T follicular helper cell (primary cell): ENCODE measurements at places on chromosomes 6 and 20.

DNA sequence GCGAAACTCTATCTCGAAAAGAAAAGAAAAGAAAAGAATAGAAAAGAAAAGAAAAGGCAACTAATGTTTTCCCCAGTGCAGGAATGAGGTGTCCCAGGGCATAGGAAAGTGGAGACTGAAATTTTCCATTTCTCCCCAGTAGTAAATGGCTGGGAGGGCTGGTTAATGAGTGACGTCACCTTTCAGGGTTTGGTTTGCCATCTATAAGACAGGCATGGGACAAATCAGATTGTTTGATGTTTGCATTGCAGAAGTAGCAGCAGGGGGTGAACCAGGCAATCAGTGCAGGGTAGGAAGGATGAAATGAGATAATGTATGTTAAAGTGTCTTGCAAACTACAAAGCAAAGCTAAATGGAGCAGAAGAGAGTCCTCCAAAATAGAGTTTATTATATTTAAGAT is 533.4 kb downstream of the PKHD1 start:
- DNase-seq: no peak

DNA sequence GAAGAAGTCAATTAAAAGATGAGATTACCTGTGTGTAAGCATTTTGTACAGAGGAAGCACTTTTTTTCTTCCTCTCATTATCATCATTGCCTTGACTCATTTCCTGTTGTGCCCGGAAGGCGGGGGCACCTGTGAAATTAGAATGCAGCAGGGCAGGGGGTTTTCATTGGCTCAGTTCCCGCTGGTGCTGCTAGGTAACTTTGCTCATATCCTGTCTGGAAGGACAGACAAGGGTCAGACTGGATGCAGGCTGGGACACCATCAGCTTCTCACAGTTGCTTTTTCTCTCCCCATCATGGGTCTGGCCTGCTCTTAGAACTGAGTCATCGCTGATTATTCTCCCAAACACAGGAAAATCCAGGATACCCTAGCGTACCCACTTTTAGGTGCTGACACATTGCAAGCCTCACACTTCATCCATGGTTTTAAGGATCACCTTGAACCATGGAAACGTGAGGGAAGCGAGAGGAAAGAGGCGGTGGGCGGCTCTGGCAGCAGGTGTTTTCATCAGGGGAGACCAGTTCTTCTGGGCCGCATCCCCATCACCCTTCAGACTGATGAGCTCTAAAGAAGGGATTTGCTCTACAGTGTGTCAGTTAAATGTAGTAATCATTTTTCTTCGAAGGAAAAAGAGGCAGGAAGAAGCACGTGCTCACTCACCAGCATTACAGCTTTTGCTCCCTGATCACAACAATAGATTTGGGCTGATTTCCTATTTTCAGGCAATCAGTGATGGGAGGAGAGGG is 195.7 kb upstream of the SASH1 start:
- peak; percentile 9 for DNase-seq

DNA sequence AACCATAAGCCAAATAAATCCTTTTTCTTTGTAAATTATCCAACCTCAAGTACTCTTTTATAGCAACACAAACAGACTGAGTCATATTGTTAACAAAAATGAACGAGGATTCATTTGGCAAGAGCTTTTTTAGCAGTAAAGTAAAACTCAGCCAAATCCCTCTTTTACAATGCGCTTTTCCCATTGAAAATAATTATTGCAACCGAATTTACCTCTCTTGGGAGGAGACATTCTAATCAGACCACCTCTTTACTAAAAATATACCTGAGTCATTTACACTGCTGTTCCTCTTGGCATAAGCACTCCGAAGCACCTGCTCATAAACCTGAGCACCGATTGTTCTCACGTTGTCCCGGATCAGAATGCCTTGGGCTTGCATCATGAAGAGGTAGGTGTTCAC is 57.4 kb downstream of the B4GALT5 start:
- DNase-seq: no peak

DNA sequence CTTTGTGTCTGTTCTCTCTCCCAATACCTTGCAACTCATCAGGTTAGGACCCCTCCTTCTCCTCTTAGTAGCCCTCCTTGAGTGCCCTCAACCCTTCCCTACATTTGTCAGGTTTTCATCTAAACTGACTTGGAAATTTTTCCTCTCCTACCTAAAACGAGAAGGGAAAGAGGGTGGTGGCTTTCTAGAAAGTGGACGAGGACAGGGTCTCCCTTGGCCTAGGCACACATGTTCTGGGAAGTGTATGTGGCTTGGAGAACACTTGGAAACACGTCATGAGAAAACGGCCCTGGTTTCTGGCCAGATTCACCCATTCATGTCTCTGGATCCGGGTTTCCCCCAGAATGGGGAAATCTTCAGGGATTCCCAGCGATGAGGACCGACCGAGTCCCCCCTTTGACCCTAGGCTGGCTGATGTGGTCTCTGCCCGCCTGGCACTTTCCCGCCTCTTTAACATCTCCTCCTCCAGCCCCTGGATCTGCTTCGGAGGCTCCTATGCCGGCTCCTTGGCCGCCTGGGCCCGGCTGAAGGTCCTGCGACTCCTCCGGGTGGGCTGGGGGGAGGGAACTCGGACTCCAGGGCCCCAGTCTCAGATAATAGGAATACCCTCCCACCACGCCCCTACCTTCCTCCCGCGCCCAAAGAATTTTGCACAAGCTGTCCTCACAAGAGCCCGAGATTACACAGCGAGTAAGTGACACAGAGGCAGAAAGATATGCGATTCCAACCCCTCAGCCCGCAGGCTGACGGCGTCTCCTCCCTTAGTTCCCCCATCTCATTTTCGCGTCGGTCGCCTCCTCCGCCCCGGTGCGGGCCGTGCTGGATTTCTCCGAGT is 3.0 kb downstream of the PRSS16 start:
- DNase-seq: no peak

- no peak for DNase-seq
Observed at GRCh38 chr20:1809611-1810510, 85.3 kb upstream of the SIRPA start.

DNA sequence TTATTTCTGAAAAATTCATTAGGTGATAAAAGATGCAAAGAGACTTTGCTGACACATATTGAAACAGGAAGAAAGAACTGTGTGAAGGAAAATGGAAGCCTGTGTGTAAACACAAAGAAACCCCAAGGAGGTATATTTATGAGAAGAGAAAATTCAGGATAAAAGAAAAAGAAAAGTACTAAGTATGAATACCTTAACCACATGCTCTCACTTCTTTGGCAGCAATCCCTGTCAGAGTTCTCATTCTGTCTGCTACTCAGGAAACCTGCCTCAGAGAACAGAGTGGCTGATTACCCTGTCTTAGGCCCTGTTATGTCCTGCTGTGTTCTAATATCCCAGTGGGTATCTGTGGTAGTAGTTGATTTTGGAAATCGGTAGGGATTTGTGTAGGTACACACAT is 457.9 kb downstream of the TBC1D32 start:
- no peak for DNase-seq

DNA sequence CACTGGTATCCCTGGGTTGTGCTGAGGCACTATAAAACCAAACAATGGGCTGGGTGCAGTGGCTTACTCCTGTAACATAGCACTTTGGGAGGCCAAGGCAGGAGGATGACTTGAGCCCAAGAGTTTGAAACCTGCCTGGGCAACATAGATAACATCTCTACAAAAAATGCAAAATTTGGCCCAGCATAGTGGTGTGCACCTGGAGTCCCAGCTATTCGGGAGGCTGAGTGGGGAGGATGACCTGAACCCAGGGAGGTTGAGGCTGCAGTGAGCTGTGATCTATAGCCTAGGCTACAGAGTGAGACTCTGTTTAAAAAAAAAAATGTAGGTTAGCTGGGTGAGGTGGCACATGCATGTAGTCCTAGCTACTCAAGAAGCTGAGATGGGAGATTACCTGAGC is 7.7 kb upstream of the SLC4A11 start:
- DNase-seq: no peak
